CD4-positive, alpha-beta T cell (primary cell): ENCODE measurements at places on chromosomes 12 and 14.
A peak's percentile ranks its signal among the peaks of the same experiment; 100 is the strongest.

- DNase-seq = no peak
Observed at GRCh38 chr14:29618323-29619067, 309.2 kb downstream of the PRKD1 start.

GRCh38 chr12:8590842-8591545 lies 21.7 kb downstream of the AICDA start:
- peak; percentile 21 for DNase-seq

- no peak for DNase-seq
Observed at GRCh38 chr12:69555461-69555860, 29.8 kb upstream of the CCT2 start.

DNA sequence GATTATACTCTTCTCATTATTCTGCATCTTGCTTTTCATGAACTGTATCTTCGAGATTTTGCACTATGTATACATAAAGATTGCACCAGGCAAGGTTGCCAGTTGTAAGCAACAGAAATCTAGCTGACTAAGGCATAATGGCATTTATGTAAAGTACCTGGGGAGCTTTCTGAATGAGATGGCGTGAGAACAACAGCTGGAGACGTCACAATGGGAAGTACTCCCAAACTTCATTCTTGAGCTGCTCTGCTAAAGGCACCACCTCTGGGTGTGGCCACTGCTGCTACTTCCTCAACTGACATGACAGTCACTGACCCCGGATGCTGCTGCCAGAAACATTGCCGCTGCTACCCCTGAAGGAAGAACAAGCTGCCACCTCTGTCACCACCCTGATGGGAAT lies 220.7 kb downstream of the NOVA1 start:
- no peak for DNase-seq

DNA sequence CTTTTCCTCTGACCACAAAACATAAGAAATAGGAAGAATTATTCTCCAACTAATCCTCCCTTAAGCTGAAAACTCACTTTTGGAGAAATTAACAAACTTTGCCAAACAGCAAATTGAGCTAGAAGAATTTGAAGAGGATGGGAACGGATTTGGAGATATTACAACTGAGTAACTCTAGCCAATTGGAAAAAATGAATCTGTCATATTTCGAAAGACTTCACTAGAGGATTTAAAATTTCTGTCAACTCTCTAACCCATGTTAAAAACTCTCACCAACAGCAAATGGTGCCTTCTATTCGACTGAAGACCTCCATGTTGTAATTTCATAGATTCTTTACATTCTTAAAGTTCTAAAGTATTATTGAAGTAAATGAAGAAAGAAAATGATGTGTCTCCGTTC lies 414.2 kb downstream of the RMST start:
- DNase-seq = no peak

DNA sequence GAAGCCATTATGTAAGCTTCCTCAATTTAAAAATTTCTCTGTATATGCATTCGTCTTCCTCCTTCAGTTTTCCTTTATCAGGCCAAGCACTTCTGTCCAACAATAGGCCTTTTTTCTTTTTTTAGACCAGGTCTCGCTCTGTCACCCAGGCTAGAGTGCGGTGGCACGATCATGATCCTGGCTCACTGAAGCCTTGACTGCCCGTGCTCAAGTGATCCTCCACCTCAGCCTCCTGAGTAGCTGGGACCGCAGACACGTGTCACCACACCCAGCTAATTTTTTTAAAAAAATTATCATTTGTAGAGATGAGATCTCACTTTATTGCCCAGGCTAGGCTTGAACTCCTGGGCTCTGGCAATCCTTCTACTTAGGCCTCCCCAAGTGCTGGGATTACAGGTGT lies 25.8 kb downstream of the TAOK3 start:
- no peak for DNase-seq

DNA sequence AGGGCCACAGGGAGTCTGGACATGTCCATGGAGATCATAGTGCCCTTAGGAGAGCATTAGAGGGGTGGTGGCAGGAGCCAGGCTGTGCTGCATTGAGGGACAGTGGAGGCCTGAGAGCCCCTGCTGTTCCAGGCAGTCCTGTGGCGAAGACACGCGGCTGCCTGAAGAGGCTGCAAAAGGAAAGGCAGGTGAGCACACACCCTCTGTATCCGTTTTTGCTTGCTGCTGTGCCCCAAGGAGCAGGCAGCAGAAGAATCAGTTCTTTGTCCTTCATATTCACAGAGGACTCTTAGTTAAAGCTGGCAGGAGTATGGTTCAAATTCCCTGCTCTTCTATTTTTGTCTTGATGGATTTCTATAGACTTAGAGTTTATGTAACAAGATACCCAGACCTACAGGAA lies 4.5 kb downstream of the SLC35E3 start:
- no peak for DNase-seq

DNA sequence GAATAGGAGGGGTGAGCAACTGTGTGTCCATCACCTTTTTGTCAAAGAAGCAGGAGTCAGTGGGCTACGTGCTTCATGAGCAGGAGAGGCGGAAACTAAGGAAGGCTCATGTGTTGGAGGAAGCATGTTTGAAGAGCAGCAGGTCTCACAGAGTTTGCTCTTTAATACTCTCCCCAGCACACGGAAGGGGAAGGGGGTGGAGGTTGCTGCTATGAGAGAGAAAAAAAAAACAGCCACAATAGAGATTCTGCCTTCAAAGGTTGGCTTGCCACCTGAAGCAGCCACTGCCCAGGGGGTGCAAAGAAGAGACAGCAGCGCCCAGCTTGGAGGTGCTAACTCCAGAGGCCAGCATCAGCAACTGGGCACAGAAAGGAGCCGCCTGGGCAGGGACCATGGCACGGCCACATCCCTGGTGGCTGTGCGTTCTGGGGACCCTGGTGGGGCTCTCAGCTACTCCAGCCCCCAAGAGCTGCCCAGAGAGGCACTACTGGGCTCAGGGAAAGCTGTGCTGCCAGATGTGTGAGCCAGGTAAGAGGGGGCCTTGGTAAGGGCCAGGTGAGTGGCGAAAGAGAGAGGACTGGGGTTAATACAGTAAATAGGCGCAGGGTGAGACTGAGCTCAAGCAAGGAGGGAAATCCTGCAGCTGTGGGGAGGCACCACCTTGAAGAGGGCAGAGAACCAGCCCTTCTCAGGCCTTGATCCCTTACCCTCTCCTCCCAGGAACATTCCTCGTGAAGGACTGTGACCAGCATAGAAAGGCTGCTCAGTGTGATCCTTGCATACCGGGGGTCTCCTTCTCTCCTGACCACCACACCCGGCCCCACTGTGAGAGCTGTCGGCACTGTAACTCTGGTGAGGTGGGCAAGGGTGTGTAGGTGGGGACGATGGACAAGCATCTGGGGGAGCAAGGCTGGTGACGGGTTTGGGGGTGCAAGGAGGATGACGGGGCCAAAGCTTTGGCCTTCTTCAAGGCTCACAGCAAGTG lies at the start of gene CD27:
Gene CD27 (plus strand): TSS at position 252 of the 985 bp plus-strand sequence. CDS start 141 bp downstream, at position 393.
- peak; percentile 61 for DNase-seq

- DNase-seq = peak; percentile 84
Observed at GRCh38 chr12:76348079-76348901, at the start of gene BBS10. Gene BBS10 (minus strand): TSS chr12:76348415. CDS start chr12:76348358, 57 bp downstream.

DNA sequence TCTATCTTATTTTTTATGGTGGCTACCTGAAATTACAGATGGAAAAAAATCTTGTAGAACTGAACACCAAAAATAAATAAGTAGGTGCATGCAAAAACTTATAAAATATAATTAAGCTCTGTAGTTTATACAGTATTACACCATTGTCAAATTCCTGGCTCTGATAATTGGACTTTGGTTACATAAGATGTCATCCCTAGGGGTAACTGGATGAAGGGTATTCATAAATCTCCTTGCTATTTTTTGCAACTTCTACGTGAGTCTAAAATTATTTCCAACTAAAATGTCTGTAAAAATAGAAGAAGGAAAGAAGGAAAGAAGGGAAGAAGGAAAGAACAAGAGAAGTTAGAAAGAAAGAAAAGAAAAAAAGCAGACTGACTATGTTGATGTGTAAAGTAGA lies 716.6 kb downstream of the BCL11B start:
- no peak for DNase-seq

- DNase-seq = no peak
Observed at GRCh38 chr12:93219947-93220346, 157.8 kb upstream of the NUDT4 start.

DNA sequence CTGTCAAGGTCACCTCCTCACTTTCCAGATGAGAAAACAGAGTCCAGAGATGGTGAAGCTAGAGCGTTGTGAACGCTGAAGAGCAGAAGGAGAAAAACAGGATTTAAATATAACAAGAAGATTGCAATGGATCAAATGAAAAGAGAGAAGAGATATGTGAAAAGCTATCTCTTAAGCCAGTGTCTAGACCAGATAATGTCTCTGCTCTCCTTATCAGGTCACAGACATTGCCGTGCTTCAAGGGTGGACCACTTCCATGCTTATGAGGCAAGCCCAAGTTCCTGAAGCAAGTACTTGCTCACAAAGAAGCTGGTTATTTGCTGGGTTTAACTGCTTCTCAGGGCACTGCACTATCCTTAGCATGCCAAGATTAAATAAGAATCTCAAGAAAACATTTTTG lies 31.6 kb upstream of the FRS2 start:
- no peak for DNase-seq

- DNase-seq = no peak
Observed at GRCh38 chr12:45415393-45415817, 199.5 kb downstream of the ANO6 start.

- no peak for DNase-seq
Observed at GRCh38 chr14:89899291-89899690, 55.2 kb downstream of the EFCAB11 start.

DNA sequence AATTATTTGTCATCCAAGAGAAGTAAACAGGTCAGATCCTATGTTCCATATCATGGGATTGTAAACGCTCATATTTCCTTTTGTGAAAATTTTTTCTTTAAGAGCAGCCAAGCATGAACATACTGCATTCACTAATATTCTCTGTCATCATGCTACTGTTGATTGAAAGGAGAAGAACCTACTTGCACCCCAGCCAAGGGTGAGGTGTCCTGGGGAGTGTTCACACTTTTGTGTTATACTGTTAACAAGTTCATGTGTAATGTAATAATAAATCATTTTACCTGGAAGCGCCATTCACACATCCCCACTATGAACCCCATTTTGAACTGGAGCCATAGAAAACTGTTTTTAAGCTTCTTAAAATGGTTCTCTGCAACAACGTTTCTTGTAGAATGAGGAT lies 53.6 kb downstream of the HMGA2 start:
- no peak for DNase-seq

DNA sequence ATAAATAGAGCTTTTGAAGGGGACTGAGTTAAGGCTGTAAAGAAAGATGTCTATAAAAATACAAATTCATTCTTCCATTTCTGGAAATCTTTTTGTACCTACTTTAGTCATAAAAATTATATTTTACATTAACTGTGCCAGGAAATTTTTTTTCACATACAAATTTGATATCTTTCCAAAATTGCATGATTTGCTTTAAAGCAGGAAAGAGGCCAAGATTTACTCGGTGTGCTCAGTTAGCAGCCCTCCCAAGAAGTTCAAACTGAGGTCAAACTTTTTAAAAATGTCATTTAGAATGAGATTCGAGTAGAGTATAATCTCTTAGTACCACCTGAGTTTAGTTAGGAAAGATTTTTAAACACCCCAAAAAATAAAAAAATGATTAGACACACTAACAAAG lies 173.2 kb upstream of the GRIP1 start:
- DNase-seq = no peak

GRCh38 chr14:75222208-75222701 lies 45.8 kb upstream of the TMED10 start:
- DNase-seq = peak; percentile 57

DNA sequence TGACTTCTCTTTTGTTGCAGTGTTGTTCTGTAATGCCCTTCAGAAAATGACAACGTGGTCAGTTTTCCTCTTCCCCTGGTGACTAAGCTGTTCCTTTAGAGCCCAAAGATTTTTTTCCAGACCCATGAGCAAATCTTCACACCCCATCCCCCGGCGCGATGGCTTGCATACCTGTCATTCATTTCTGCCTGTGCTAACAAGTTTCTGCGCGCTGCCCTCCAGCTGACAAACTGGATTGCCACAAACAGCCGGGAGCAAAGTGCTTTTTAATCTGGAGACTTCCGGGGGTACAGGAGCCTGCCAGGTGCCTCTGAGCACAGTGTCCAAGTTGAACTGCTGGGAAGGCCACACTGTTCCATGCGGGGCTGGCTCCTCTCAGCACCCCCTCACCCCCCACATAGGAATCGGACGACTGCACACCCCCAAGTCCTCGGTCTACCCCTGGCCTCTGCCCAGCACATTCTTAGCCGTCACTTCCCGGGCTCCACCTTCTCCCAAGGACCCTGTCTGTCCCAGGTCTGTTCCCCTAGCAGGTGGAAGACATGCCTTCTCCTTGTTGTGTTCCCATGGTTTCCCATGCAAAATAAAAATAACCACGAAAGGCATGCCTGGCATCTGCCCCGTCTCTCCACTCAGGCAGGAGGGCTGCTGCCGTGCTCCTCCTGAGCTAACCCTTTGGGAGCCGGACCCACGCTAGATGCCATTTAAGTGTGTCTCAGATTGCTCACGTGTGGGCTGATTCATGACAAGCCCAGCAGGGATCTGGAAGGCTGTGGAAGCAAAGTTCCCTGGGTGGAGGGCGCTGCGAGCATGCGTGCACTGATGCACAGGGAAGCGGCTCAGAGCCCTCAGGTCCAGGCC lies 14.1 kb downstream of the RILPL1 start:
- DNase-seq = no peak

DNA sequence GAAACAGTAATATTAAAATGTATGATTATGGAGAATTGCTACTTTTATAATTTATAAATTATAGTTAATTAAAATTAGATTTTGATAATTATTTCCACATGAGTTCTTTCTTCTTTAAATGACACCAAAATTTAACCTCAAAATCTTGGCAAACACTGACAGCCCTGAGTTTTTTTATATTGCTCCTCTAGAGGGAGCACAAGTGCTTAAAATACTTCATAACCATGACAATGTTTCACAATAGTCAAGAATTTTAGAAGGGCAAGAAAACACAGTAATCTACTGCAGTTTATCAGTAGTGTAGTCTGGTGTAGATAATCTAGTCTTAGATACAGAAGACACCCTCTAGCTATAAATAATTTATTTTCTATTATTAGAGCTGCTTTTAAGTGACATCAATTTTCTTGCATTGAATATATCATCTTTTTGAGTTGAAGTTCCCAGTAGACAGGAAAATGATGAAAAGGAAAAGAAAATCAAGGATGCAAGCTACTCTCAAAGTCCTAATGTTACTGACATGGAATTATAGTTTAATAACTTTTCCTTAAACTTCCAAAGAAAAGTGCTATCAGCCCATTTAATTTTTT lies 14.3 kb upstream of the PTGER2 start:
- no peak for DNase-seq
